ENCODE measurements at places on chromosomes 12 and 14.

DNA sequence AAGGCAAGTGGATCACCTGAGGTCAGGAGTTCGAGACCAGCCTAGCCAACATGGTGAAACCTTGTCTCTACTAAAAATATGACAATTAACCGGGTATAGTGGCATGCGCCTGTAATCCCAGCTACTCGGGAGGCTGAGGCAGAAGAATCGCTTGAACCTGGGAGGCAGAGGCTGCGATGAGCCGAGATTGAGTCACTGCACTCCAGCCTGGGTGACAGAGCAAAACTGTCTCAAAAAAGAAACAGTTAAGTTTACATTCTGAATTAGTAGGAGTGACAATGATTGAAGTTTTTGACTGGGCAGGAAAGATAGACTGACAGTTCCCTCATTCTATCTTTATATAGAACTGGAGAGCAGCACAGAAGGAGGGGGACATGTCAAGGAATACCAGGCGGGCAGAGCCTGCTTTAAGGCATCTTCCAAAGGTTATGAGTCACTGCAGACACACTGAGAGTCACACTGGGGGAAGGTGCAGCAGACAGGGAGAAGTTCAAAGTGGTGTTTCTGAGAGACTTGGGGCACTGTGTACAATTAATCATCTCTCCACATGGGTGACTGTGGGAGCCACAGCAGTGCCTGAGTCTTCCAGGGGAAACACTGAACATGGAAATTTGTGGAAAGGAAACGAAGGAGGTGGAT, 42.8 kb upstream of the RNASE3 start:
- no peak for DNase-seq

DNA sequence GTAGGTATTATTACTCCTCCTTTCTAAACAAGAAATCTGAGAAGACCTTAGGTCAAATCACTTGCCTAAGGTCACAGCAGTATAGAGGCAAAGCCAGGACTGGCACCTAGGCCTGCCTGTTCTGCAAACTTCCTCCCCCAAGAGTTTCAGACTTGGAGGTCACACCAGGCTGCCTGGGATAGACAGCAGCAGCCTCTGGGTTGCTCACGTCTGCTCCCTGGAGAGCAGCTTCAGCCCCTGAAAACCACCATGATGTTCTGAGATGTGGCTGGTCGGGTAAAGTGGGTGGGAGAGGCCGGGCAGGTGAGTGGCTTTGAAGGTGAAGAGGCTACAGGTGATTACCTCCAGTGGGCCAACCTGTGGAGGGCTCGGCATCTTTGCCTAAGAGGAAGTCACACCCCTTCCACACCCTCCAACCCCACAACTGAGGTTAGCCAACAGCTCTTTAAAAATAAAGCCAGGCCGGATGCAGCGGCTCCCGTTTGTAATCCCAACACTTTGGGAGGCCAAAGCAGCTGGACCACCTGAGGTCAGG, 37.0 kb upstream of the PNMA1 start:
- DNase-seq = no peak

DNA sequence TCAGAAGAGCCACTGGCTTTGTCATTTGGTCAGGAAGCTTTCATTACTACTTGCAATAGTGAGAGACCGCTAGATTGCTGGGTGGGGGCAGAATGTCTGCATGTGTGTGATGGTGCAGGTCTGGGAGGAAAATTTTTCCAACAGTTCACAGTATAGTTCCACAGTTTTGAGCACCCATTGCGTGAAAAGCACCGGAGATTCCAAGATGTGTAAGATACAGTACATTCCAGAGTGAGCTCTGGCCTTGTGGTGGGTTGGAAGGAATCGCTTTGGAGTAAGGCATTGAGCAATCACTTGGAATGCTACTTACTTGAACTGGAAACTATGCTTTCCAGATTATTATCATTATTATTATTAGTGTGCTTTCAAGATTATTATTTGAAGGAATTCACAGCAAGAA, 47.6 kb upstream of the FRMD6 start:
- no peak for DNase-seq

- DNase-seq = no peak
Observed at GRCh38 chr14:76920331-76921087, 94.3 kb downstream of the LRRC74A start.

DNA sequence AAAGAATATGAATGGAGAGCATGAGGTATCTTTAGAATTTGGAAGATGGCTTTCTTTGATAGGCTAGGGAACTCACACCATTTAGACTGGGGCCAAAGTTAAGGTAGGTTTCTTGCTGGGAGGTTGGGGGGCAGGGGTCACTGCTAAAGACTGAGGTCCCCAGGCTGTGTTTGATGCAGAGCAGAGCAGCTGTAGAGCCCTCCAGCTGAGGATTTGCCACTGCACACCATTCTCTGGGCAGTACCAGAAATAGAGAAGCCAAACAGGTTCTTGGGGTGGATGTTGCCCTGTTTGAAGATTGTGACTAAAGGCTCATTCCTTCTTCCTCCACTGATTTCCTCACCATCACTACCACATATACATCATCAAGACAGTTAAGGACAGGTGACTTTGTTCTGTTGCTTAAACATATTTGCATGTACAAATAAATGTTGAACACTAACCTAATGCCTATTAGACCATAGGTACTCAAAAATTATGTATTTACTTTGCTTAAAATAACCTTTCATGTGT, 7.9 kb downstream of the NTF3 start:
- DNase-seq = no peak

DNA sequence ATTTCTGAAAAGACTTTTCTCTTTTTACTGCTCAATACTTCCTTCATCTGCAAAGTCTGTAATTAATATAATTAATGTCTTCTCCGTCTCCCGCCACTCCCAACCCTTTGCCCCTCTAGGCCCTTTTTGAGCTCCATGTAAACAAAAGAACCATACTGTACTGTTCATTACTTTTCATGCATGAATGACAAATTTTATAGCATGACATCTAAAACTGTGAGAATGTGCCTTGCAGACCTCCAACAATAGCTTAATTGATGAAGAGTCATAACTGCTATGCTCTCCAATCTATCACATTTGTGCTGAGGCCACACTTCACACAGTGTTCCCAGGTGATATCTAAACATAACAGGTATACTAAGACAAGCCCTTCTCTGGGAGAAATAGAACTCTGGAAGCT, 1122.7 kb upstream of the ATXN7L3B start:
- no peak for DNase-seq

- no peak for DNase-seq
Observed at GRCh38 chr12:41585784-41586183, 397.7 kb downstream of the PDZRN4 start.

- DNase-seq = no peak
Observed at GRCh38 chr12:32876004-32876403, 20.6 kb downstream of the PKP2 start.

DNA sequence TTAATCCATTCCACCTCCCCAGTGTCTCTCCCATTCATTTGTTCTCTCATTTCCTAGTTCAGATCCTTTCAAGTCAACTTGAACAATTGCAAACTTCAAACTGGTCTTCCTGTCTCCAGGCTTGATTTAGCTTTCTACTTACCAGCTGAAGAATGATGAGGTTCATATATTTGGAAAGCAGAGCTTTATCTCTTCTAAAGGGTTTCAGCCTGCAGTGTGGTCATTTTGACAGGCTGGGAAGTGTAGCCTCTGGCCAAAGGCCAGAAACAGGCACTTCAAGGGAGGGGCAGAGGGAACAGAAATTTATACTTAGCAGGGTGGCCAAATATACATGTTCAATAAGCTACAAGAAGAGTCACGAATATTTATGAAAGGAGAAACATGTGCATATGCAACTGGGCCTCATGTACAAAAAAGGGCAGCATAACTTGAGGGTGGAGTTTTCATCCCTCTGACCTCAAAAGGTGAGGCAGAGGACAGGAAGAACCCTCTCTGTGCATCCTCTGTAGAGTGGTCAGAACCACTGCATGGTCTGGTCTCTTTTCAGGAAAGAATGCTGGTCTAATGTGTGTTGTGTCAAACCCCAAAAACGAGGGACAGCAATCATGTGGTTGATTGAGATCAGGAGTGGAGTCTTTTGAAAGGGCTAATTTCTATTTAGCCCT, 34.0 kb upstream of the HECTD1 start:
- no peak for DNase-seq

All from memory B cell (primary cell).